Neural progenitor cell (in vitro differentiated cells): ENCODE measurements at places on chromosomes 7 and 10. TPM values are rescaled to one million over a fixed set of nuclear protein-coding genes. Genes with fewer than 3 reads are reported as not detected.

The LIPM gene
- not detected in 2 replicates for total RNA-seq

DNA sequence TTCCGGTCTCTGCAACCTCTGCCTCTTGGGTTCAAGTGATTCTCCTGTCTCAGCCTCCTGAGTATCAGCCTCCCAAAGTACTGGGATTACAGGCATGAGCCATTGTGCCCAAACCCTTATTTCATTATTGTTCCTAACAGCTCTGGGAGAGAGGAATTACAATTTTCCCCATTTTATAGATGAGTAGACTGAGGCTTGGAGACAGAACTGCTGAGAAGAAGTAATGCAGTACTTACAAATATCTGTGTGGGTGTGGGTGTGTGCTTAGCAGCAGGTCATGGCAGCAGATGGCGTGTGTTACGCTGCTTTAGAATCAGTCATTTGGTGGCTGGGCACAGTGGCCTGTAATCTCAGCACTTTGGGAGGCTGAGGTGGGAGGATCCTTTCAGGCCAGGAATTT, 7.4 kb downstream of the PRKRIP1 start:
- no peak for DNase-seq

The ERVW-1 gene
- total RNA-seq: not detected in 2 replicates

The EVX1 gene
- not detected in 2 replicates for total RNA-seq

DNA sequence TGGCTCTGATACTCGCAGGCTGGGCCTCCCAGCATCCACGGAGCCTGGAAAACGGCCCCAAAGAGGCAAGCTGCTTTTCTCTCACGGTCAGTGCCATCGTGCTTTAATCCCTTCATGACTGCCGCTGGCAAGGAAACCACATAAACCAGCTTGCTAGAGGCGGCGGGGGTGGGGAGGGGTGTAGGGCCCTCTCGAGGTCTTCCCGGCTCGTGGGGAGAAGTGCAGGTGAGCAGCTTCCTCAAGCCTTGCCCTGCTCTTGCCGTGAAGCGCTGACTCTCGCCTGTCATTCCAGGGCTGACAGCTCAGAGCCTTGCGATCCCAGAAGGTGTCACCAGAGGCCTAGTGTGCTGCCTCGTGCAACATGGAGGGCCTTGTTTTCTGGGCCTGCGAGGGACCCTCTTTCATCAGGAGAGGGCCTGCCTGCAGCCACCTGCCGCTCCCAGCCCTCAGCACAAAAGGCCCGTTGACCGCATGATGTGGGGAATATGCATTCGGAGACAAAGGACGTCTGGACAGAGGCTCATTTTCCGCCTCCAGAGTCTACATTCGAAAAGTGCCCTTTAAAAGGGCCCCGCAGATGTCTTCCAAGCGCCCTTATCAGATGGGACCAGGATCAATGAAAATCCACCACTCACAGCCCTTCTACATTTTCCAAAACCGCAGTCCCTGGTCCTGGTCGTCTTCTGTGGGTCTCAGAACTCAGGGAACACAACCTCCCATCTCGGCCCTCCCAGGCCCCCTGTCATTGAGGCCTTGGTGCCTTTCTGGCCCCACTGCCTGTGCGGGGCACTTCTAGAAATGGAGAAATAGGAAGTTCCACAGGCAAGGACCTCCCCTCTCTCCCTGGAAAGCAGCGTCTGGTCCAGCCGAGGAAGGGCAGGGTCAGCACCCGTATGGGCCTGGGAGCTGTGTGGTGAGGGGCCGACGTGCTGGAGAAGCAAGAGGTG, 58.7 kb downstream of the ZRANB1 start:
- peak; percentile 76 for DNase-seq

DNA sequence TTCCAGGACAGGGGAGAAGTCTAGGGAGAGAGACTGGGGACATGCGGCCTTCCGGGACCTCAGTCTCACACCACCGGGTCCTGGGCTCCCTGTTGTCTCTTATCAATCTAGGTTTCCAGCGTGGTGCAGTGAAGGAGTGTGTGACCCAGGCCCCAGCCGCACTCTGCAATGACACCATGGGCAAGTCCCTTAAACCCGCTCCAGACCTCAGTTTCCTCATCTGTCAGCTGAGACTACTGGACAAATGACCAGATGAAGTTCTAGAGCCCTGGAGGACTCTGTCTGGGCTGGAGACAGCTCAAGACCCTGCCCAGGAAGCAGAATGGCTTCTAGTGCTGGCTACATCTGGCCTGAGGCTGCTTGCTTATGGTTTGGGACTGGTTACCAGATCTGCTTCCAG, 20.1 kb upstream of the EIF5AL1 start:
- DNase-seq: no peak

DNA sequence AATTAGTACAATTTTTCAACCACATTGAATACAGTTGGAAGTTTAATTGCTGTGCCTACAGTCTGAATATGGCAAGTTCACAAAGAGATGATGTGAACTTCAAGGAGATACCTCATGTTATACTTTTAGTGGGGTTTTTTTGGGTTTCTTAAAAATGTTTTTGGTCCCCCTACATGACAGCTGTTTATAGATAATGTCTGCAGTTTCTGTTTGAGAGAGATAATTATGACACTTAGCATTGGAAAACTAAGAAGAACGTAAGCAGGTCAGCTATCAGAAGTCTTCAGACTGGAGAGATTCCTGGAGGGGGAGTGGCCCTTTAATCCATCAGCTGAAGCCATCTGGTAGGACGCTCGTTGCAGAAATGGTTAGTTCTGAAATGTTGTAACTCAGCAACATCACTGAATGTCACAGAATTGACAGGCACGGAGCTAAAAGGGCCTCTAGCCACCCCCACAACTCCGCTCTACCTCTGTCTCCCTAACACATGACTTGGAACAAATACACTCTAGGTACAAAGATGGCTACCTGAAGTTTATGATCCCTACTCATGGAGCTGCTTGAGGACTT, 29.0 kb downstream of the TIMM23 start:
- DNase-seq: no peak

- DNase-seq: no peak
Measured at GRCh38 chr7:47653550-47654411, 71.9 kb upstream of the TNS3 start.

DNA sequence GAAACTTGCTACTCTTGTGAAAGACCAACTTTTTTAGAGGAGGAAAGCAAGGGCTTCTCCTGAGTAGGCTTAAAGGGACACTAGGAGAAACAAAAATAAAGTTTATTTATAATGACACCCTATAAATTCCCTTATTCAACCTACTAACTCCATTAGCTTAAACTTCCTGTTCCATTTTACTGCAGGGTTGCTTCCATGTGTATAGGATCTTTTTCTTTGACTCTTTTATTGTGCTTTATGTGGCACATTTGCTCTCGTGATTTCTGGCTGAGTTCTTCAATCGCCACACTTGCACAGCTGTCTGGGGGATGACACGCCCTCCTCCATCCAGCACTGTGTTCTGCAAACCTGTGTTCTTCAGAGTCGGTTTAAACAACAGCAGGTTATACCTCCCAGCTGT, 225.7 kb upstream of the NPVF start:
- no peak for DNase-seq

The CHCHD1 gene
- total RNA-seq: 51.3 and 66.7 TPM in 2 replicates

GRCh38 chr10:110354322-110354766, 49.6 kb upstream of the SMNDC1 start:
- peak; percentile 87 for DNase-seq

GRCh38 chr10:22230158-22230833, 12.5 kb upstream of the EBLN1 start:
- DNase-seq: peak; percentile 63

The GIMAP5 gene
- 0.03 TPM in 1 of 2 replicates, not detected in the other for total RNA-seq
